ENCODE measurements at places on chromosomes 2 and 18.

- no peak for DNase-seq
Observed at GRCh38 chr2:68156419-68156818, 1.3 kb upstream of the PNO1 start.

GRCh38 chr18:10912790-10913545, 236.4 kb downstream of the PIEZO2 start:
- no peak for DNase-seq

DNA sequence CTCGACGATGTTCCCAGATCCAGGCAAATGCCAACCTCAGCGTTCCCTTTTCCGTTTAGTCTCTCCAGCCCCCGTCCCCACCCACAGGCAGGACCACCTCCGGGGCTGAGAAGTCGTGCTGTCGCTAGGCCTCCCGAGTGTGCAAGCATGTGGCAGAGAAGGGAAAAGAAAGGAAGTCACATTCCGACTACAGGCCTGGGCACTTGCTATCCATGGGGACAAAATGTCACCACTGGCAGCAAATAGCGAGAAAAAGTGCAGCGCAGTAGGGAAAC, 420 bp downstream of the PIGN start:
- DNase-seq: no peak

DNA sequence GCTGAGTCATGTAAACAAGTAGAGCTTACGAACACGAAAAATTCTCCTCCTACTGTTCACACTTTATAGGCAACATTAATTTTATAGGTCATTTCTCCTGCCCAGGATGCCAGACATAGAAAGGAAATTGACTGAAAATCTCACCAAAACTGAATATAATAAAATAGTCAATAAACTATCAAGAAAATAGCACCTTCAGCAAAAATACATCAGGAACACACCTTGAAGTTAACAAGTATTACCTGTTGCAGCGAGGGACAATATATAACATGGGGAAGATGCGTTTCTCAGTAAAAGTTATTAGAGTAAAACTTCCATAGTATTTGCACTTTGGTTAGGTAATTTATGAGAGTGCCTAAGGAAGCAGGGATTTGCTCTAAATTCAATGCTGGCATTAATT, 344.6 kb downstream of the KCNJ3 start:
- DNase-seq: no peak

DNA sequence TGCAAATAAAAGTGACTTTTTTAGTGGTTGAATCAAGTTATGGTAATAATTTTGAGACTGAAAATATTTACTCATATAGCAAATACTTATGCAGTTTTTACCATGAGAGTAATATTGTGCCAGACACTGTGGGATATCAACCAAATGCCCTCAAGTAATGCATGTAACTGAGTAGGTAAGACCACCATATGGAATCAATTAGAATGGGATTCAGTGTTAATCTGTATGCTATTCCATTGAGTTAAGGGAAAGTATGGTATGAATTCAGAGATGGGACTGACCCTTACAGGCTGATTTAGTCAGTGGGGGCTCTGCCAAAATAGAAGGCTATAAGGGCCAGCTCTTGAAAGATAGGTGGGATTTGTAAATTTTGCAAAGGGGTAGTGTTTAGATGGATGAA, 131.6 kb downstream of the CCDC85A start:
- DNase-seq: no peak

GRCh38 chr2:164496881-164497280, 124.4 kb downstream of the GRB14 start:
- no peak for DNase-seq

DNA sequence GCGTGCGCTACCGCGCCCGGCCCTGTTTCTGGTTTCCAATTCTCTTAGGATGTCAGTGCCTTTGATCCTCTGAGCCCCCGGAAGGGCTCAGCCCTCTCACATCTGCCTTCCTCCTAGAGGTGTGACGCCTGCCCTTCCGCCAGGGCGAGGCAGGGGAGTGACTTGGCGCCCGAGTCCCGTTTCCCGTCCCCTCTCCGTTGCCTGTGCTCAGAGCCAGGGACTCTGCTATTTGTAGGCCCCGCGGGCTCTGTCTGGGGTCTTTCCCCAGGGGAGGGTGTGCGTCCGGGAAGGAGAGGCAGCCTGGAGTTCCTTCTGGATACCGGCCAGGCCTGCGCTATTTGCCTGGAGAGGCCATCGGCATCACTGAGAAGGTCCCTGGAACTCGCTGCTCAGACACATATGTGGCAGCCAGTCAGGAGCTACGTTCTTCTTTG, 103.7 kb upstream of the TAF1B start:
- peak; percentile 23 for DNase-seq

GRCh38 chr18:35497027-35497369, 762 bp downstream of the INO80C start:
- DNase-seq: no peak

GRCh38 chr2:231780123-231780908, 766 bp downstream of the PDE6D start:
- DNase-seq: no peak
